Activated T-helper 2 cell treated with anti-CD3 and anti-CD28 coated beads, Interferon-gamma antibody, Interleukin-2, Interleukin-4, amounts not matched to agents 10 μg/mL and 5 μg/mL and 100 μg/mL, durations not matched to agents 14 hours and 24 hours and 36 hours (primary cell): ENCODE measurements at places on chromosomes 1 and 21.

DNA sequence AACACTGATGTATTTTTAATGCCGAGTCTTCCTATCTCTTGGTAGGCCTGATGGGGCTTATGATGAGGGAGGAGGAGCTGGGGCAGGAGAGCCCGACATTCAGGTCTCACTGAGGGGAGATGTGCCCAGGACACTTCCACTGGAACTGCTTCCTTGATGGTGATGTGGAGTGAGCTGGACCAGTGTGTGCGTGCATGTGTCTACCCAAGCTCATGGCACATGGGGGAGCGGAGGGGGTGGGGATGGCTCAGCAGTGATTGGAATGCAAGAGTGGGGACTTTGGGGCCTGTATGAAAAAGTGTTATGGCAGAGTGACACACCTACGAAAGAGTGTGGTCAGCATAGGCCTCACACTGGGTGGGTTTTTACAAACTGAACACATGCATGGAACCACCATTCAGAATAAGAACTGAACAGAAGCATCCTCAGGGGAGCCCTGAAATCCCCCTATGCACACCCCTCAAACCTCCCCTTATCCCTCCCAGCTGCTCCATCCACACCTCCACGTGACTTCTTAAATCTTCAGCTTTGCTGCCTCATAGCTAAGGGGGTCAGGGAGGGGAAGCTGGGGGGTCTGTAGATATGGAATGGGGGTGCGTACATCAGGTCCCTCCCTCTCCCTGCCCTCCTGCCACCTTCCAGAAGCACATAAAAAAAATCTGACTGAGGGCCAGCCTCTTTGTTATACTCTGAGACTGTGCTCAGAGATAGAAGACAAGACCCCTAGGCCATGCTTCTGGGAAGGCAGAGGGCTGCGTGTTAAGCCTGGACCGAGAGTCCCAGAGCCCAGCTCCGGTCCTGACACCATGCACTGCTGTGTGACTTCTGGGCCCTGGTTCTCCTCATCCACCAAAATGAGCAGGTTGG is 11.6 kb downstream of the IL6R start:
- no peak overlapping the region for H3K4me3 ChIP-seq
- no peaks in the 10 kb centered on the region for H3K36me3 ChIP-seq
- H3K27ac ChIP-seq, result no peak overlapping the region
- peaks cover 16% of the 10 kb centered on the region for H3K4me1 ChIP-seq
- no peak for DNase-seq

DNA sequence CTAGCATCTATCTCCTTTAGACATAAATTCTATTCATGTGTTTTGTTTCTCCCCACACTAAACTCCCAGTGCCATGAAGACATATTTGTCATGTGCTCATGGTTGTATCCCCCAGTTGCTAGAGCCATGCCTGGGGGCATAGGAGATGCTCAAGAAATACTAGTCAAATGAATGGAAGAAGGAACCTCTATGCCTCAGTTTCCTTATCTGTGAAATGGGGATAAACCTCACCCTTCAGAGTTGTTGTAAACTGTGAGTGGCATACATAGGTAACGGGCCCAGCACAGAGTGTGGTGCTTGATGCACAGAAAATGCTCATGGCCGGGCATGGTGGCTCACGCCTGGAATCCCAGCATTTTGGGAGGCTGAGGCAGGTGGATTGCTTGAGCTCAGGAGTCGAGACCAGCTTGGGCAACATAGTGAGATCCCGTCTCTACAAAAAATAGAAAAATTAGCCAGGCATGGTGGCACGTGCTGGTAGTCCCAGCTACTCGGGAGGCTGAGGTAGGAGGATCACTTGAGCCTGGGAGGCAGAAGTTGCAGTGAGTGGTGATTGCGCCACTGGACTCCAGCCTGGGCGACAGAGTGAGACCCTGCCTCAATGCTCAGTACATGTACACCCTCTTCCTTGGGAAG is 8.7 kb downstream of the LDLRAD2 start:
- H3K4me3 ChIP-seq, result no peak overlapping the region
- no peak overlapping the region for H3K27ac ChIP-seq
- no peaks in the 10 kb centered on the region for H3K36me3 ChIP-seq
- peaks cover 3% of the 10 kb centered on the region for H3K4me1 ChIP-seq

DNA sequence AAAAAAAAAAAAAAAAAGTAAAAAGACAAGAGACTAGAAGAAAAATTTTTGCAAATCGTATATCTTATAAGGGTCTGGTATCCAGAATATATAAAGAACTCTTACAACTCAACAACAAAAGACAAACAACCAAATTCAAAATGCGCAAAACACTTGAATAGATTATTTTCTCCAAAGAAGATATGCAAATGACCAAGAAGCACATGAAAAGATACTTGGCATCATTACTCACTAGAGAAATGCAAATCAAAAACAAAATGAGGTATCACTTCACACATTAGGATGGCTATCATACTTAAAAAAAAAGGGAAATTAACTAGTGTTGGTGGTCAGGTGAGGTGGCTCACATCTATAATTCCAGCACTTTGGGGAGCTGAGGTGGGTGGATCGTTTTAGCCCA is 12.0 kb upstream of the SLC2A5 start:
- H3K27me3 ChIP-seq, result peaks cover 16% of the 10 kb centered on the region
- no peak overlapping the region for H3K4me3 ChIP-seq
- no peak for DNase-seq
- H3K4me1 ChIP-seq, result peaks cover 44% of the 10 kb centered on the region

DNA sequence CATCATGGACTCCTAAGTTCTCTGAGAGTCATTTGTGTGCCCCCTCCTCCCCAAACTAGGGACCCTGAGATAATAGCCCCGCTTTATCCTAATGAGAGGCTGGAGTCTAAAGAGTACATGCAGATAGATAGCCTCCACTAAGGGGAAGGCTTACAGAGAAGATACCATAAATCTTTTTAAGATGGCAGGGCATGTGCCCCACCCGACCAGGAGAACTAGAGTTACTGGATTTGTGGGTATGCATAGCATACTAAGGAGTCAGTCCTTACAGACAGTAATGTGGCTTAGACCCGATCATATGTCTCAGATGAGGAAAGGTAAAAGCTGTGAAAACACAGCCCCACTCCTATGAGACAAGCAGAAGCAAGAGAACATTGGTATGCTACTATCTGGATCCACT is 25.7 kb upstream of the PKN2 start:
- peaks cover 33% of the 10 kb centered on the region for H3K4me1 ChIP-seq
- peaks cover 4% of the 10 kb centered on the region for H3K27me3 ChIP-seq
- H3K4me3 ChIP-seq, result no peak overlapping the region
- H3K27ac ChIP-seq, result no peak overlapping the region
- H3K36me3 ChIP-seq, result no peaks in the 10 kb centered on the region

GRCh38 chr1:211968200-211968834 is 67.0 kb downstream of the INTS7 start:
- DNase-seq, result no peak
- no peaks in the 10 kb centered on the region for H3K4me1 ChIP-seq
- H3K27ac ChIP-seq, result no peak overlapping the region

- no peaks in the 10 kb centered on the region for H3K27me3 ChIP-seq
- H3K4me3 ChIP-seq, result no peak overlapping the region
- DNase-seq, result no peak
- peaks cover 3% of the 10 kb centered on the region for H3K4me1 ChIP-seq
- no peak overlapping the region for H3K27ac ChIP-seq
Measured at GRCh38 chr1:2564006-2564814, 8.0 kb downstream of the TNFRSF14 start.
